MM.1S (cell line): ENCODE measurements at places on chromosomes 4 and X.

DNA sequence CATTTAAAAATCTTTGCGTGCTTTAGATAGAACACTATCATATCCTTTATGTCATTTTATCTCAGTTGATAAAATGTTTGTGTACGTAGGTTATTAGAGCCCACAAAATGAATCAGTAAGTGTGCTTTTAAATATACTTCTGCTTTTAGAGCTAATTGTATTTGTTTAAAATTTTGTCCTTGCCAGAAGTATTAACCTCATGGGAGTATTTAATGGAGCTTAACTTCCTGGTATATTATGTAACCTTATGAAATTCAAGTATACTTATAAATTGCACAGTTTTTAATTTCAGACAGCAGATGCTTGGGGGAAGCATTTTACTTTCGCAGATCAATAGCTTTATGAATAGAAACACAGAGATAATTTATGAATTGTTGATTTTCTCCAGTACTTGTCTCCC is 90.2 kb downstream of the DIPK2B start:
- no peak for DNase-seq

DNA sequence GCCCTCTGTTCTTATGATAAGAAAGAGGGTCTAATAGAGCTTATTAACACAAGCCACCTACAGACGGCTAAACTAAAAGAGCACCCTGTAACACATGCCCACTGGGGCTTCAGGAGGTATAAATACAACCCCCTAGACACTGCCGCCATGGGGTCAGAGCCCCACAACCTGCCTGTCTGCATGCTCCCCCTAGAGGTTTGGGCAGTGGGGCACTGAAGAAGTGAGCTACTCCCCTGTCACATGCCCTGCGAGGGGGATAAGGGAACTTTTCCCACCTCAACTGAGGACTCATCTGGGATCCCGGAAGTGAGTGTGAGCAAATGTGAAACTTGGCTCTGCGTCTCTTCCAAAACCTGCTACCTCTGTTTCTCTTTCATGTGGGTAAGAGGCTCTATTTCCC is 334.5 kb downstream of the ADAM29 start:
- no peak for DNase-seq

- DNase-seq = no peak
Observed at GRCh38 chr4:76904646-76905190, 6.8 kb upstream of the SOWAHB start.

- DNase-seq = no peak
Observed at GRCh38 chr4:73103799-73104503, 34.4 kb upstream of the COX18 start.

GRCh38 chrX:109936114-109936513 is 66.8 kb upstream of the TMEM164 start:
- no peak for DNase-seq

DNA sequence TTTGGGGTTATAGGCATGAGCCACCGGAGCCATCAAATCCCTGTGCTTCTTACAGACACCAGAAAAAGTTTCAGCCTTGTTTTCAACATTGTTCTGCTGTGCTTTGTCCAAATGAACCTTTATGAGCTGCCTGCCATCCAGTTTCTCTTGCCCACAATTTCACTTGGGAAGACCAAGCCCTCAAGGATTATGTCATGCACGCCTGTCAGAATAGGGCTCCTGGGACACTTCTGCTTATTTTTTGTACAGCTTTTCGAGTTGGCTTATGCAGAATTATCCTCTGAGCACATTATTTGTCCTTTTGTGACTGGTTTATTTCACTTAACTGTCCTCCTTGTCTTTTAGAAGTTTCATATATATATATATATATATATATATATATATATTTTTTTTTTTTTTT is 16.2 kb downstream of the UBE2K start:
- DNase-seq = no peak

GRCh38 chr4:78753091-78753490 is 23.1 kb upstream of the BMP2K start:
- DNase-seq = peak; percentile 23

GRCh38 chrX:56564164-56564885 is 898 bp downstream of the UBQLN2 start:
- peak; percentile 22 for DNase-seq
